ENCODE measurements at places on chromosomes 6 and 20.

- peak; percentile 69 for DNase-seq
These were observed 122.6 kb upstream of the MLN start for GRCh38 chr6:33926451-33926850.

GRCh38 chr6:54050750-54051149, 60.5 kb upstream of the MLIP start:
- no peak for DNase-seq

- DNase-seq = peak; percentile 96
These were observed 572 bp downstream of the ZNF341 start for GRCh38 chr20:33732166-33732970.

DNA sequence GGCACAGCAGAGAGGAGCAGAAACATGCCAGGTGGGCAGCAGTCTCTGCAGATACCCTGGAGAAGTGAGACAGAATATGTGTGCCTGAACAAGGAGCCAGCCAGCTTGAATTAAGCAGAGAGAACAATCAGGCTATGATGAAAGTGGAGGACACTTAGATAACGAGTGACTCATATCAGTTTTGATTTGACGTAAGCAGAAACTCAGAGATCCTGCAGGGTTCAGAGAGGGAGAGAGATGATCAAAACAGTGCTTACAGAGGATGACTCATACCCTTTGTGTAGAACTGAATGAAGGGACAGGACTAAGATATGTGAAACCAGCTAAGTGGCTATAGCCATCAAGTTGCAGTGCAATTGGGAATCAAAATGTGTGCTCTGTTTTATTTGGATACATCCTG, 300.7 kb downstream of the TENT5A start:
- no peak for DNase-seq

- no peak for DNase-seq
These were observed 754.1 kb downstream of the QKI start for GRCh38 chr6:164168595-164168994.

- DNase-seq = no peak
These were observed 15.2 kb upstream of the GDAP1L1 start for GRCh38 chr20:44231713-44232468.

DNA sequence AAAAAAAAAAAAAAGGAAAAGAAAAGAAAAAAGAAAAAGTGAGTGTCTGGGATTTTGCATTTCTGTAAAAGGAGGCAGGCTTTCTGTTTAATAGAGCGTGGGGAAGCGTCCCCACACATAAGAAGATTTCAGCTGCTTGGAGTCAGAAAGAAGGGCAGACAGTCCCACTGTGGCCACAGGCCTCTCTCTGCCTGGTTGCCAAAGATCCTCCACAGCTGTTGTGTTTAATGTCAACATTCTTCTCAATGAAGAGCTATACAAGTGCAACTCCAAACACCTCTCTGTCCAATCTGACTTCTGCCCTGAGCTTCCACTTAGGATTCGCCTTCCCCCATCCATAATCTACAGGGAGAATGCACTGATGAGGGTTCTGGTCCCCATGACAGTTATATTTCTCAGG, 64.3 kb upstream of the MLN start:
- DNase-seq = no peak

GRCh38 chr6:140344142-140344913, 969.9 kb upstream of the CITED2 start:
- DNase-seq = no peak

GRCh38 chr6:52328303-52328662, 33.7 kb upstream of the PAQR8 start:
- no peak for DNase-seq

DNA sequence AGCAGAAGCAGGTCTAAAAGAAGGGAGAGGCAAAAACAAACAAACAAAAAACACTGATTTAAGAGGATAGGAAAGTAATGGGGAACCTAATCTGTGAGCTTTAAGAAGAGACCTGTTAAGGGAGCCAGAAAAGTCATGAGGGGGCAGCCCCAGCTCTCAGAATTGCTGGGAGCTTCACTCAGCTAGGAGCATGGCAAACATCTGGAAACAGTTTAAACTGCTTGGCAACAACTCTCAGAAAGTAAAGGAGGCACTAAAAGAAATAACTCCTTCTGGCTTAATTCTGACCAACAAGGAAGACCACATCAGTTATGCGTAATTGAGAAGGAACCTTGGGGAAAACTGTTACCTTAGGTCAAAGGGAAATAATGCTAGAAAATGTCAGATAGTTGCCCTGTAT, 121.4 kb downstream of the LAMP5 start:
- DNase-seq = no peak

DNA sequence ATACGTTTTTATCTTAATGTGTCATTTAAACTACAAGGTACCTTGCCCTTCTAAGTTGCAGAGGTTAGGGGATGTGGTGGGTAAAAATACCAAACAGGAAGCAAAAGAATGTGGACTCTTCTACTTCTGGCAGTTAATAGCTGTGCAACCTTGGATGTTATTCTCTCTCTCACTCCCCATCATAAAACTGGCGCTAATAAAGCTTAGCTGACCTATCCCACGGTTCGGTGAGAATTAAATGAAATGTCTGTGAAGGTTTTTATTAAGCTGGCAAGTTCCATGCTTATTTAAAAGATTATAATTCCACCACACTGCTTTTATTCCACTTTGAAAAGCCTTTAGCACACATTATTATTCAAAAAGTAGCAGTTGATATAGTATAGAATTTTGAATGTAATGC, 127.8 kb upstream of the SLC22A23 start:
- no peak for DNase-seq

DNA sequence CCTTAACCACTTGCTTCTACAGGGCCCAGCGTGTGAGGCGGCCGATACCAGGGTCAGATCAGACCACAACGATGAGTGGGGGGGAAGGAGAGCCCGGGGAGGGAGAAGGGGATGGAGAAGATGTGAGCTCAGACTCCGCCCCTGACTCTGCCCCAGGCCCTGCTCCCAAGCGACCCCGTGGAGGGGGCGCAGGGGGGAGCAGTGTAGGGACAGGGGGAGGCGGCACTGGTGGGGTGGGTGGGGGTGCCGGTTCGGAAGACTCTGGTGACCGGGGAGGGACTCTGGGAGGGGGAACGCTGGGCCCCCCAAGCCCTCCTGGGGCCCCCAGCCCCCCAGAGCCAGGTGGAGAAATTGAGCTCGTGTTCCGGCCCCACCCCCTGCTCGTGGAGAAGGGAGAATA, 2.8 kb downstream of the RING1 start:
- DNase-seq = no peak

GRCh38 chr20:54219751-54220426, 12.0 kb downstream of the PFDN4 start:
- peak; percentile 75 for DNase-seq

GRCh38 chr6:90584636-90585255, 2.1 kb downstream of the MAP3K7 start:
- DNase-seq = no peak

GRCh38 chr6:98824902-98825599, 9.3 kb upstream of the POU3F2 start:
- no peak for DNase-seq

DNA sequence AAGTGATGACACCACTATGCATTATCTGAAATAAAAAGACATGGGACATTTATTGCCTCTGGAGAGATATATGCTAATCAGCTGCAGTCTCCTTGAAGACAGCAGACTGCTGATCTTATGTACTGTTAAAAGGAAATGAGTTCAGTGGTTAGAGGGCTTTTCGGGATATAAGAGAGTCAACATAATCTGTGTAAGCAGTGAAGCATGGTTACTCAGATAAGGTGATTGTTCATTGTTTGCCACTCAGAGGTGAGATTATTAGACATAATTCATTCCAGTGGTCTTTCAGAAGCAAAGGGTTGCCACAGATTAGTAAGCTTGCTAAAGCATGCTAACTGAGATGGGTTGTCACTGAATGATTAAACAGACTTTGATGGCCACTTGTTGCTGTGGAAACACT, 1450.7 kb upstream of the ADGRB3 start:
- DNase-seq = no peak

DNA sequence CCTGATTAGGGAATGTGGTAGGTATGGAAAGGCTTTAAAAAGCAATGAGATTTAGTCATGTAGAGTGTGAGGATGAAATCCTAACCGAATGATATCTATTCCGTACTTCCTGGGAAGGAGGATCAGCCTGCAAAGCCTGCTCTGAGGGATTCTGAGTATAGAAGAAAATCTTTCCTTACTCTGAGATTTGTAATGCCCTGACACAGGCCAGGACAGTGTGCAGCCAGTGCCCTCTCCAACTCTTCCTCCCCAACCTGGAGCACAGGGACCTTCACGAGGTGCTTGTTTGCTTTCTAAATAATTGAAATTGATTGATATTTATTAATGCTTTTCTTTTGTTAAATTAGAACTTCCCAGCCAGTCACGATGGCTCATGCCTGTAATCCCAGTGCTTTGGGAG, 131.6 kb downstream of the ADGRG6 start:
- DNase-seq = no peak

DNA sequence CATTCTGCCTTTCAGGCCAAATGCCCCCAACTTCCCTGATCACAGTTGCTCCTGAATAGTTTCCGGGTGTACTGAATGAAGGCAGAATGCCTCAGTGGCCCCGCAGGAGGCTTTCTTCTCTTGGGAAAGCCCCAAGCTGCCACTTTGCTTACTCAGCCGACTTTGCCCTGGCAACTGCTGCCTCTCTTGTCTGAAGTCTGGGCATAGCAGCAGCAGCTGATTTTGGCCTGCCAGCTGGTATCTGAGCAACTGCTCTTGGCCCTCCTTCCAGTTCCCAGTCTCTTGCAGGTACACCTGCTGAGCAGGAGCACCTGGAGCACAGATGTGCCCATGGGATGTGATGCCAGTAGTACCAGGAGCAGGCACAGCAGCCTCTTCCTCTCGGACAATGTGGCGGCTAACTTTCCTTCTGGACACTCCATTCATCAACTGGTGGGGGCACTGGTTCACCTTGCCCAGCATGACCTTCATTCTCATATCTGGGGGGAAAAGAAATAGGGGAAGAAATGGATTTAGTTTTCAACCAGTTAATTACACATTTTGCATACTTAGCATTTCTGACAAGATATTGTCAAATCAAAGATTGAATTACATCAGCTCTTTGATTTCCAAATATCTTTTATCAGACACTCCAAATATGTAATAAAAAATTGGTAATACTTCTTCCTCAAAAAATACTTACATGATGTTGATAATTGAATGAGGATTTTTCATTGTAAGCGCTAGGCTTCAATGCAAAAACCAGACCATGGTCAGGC, 468.2 kb downstream of the PKHD1 start:
- DNase-seq = no peak

Data from T47D (cell line).